ENCODE measurements at places on chromosomes 3 and 15. TPM values are rescaled to one million over a fixed set of nuclear protein-coding genes. Genes with fewer than 3 reads are reported as not detected.
A peak's percentile ranks its signal among the peaks of the same experiment; 100 is the strongest.

DNA sequence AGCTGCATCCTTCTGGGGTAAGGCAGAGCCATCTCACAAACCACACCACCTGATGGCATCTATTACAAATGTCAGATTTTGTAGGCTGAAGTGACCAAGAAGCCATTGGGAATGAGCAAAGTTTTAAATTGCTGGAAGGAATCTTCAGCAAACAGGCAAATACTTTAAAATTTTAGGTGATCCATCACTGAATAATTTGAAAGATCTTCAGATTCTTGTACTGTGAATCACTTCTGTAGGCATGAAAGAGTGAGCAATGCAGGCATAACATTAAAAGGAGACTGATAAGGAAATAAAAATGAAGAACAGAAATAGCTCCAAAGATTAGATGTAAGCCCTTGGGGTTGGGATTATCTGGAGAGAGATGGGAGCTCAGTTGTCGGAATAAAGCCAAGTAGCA lies 36.0 kb upstream of the ALDH1L1 start:
- H3K4me1 ChIP-seq = peaks cover 8% of the 10 kb centered on the region
- no peak for DNase-seq
- H3K27ac ChIP-seq = no peak overlapping the region
- no peaks in the 10 kb centered on the region for H3K36me3 ChIP-seq

DNA sequence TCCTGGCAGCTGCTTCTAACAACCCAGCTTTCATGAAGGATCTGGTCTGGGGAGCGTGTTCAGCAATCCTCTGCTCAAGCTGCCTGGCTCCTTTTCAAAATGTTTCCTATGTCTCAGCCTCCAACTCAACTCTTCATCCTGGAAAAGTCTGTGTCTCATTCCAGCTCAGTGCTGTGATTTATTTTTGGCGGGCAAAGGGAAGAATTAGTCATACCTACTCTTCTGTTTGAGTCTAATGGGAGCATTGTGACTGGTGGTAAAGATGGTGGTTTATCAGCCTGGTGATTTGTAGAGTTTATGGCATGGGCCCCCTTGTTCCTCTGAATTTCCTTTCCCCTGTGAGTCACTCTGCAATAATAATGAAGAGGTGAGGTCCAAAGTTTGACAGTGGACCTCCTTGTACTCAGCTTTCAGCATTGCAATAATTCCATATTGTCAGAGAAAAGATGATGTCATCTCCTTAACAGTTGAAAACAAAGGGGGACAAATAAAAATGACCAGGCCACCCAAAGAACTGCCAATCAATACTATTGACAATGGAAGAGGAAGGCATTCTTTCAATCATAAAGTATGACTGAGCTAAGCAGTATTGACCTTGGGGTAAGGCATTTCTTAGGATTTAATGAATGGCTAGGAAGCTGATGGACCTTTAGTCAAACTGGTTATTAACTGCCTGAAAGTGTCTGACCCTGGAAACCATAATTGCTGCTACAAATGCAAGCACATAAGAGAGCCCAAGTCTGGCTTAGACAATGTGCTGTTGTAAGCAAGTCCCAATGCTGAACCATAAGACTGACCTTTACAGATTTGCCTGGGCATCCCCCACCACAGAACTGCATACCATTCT lies 204.7 kb upstream of the MCTP2 start:
- no peak for DNase-seq
- H3K4me3 ChIP-seq = no peak overlapping the region
- no peaks in the 10 kb centered on the region for H3K36me3 ChIP-seq
- H3K27ac ChIP-seq = no peak overlapping the region

DNA sequence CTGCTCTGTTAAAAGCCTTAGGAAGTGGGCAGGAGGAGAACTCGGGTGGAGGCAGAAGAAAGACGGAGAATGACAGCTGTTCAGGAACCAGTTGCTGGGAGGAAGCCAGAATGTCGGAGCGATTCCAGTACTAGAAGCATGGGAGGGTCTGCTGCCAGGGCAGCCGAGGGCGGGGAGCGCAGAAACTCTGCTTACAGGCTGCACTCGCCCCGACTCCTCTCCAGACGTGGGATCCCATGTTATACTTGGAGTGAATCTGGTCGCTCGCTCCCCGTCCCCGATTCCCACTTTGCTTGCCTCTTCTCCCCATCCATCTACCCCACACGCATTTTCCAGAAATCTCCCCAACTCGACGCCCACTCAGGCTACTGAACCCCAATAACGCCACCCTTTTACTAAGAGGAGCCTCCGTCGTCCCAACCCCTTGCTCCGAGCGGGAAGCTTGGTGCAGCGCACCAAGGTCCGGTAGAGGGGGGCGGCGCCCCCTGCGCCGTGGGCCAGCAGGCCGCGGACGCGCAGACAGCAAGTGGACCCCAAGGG lies 665 bp downstream of the GATM start:
- no peaks in the 10 kb centered on the region for H3K36me3 ChIP-seq
- peak; percentile 8 for DNase-seq
- H3K4me3 ChIP-seq = peak overlapping the region; percentile 74
- H3K27ac ChIP-seq = no peak overlapping the region
- H3K4me1 ChIP-seq = peaks cover 9% of the 10 kb centered on the region

- no peak for DNase-seq
- no peaks in the 10 kb centered on the region for H3K4me1 ChIP-seq
- peaks cover 25% of the 10 kb centered on the region for H3K36me3 ChIP-seq
- H3K4me3 ChIP-seq = no peak overlapping the region
- H3K27me3 ChIP-seq = no peaks in the 10 kb centered on the region
These were observed 80.3 kb upstream of the FLNB start for GRCh38 chr3:57927916-57928315.

DNA sequence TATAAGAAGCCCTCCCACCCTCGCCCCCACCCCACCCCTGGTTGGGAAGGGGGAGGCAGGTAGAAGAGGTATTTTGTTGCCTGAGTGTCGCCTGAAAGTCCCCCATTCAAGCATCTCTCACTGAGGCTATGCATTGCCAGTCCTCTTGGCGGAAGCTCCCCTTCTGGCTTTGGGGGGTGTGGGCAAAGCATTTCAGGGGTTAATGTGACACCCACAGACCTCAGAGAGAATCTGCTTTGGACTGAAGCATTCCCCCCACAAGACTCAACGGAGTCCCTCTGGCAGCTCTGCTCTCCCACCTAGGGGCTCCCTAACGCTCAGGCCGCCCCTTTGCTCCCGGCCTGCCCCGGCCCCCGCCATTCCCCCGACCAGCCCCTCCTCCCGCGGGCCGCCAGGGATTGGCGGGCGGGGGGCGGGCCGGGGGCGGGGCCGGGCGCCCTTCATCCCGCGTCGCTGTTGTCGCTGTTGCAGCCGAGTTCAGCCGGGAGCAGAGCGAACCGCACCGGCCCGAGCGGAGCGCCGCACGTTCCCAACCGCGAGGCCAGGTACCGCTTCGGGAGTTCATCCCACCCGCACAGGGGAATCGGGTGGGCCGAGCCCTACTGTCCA lies at the start of gene SLC38A3:
TSS of gene SLC38A3 (plus strand) at position 468 of the 609 bp plus-strand sequence. CDS start 8,929 bp downstream, outside the sequence.
- H3K4me1 ChIP-seq = no peaks in the 10 kb centered on the region
- no peak for DNase-seq
- peak within 1 kb of the TSS; percentile 32 for H3K4me3 ChIP-seq
- H3K36me3 ChIP-seq = no peaks in the 10 kb centered on the region
- H3K27me3 ChIP-seq = peaks cover 32% of the 10 kb centered on the region

DNA sequence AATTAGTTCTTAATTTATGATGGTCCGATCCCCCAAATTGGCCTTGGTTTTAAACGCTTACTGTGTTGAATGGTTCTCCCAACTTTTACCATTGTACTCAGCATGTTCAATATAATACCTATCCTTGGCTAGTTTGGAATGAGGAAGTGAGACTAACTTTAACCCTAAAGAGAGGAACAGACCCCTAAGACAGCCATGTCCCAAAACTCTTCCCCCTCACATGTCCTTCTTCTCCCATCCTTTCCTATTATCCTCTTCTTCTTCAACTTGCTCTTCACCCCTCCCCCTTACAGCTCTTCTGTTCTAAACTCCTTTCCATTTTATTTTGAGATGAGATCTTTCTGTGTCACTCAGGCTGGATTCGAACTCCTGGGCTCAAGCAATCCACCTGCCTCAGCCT lies 116.5 kb downstream of the RBMS3 start:
- no peak overlapping the region for H3K27ac ChIP-seq
- no peaks in the 10 kb centered on the region for H3K36me3 ChIP-seq
- no peak overlapping the region for H3K4me3 ChIP-seq
- DNase-seq = no peak
- H3K4me1 ChIP-seq = no peaks in the 10 kb centered on the region
- no peaks in the 10 kb centered on the region for H3K27me3 ChIP-seq

GRCh38 chr3:167507954-167508353 lies 34.1 kb upstream of the SERPINI2 start:
- no peak overlapping the region for H3K27ac ChIP-seq
- H3K4me1 ChIP-seq = no peaks in the 10 kb centered on the region
- no peaks in the 10 kb centered on the region for H3K36me3 ChIP-seq
- DNase-seq = no peak
- no peaks in the 10 kb centered on the region for H3K27me3 ChIP-seq
- no peak overlapping the region for H3K4me3 ChIP-seq

- H3K36me3 ChIP-seq = no peaks in the 10 kb centered on the region
- H3K4me1 ChIP-seq = peaks cover 4% of the 10 kb centered on the region
- H3K4me3 ChIP-seq = no peak overlapping the region
- no peak overlapping the region for H3K27ac ChIP-seq
- no peak for DNase-seq
- no peaks in the 10 kb centered on the region for H3K27me3 ChIP-seq
These were observed 60.5 kb upstream of the FGD5 start for GRCh38 chr3:14758297-14758696.

GRCh38 chr3:194123726-194124125 lies 12.2 kb upstream of the HES1 start:
- no peak overlapping the region for H3K27ac ChIP-seq
- DNase-seq = no peak

DNA sequence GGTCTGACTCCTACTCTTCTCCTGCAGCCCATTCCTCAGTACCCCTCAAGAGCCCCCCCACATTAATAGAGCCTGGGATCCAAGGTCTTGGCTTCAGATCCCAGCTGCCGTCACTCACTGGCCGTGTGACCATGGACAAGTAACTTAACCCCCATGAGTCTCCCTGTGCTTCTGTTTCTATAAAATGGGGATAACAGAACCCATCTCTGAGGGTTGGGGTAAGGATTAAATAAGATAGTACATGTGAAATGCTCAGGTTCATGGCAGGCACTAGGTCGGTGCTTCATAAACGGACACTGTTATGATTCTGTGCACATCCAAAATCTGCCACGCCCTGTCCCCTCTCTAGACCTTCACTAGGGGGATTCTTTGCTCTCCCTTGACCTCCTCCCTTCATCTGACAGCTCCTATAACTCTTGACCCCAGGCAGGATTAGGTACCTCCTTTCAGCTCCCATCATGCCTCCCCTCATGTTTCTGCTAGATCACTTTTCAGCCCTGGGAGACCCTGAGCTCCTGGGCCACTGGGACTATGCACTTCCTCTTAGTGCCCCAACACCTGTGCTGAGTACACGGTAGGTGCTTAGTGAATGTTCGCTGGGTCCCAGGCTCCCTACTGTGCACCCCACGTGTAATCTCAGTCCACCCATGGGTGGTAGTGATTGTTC lies 1.5 kb downstream of the CAND2 start:
- no peak overlapping the region for H3K27ac ChIP-seq
- H3K4me3 ChIP-seq = no peak overlapping the region
- H3K4me1 ChIP-seq = peaks cover 9% of the 10 kb centered on the region
- H3K36me3 ChIP-seq = no peaks in the 10 kb centered on the region
- no peaks in the 10 kb centered on the region for H3K27me3 ChIP-seq

DNA sequence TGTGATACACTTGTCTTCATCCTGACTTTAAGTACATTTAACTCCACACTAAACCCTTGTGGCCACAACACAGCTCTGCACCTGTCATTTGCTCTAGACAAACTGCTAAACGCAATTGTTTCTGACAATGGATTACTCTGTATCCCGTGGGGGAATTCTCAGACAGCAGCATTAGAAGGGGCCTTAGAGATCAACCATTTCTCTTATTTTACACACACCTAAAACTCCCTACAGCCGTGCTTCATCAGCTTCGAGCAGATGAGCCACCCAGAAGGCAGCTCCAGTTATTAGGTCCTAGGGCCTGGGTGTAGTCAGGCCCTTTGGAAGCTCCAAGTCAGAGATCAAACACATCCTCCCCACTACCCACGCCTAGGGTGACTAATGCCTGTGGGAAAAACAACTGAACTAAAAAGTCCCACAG lies 1.3 kb upstream of the IL12A start:
- no peaks in the 10 kb centered on the region for H3K27me3 ChIP-seq
- peaks cover 14% of the 10 kb centered on the region for H3K4me1 ChIP-seq
- no peak for DNase-seq
- H3K4me3 ChIP-seq = peak overlapping the region; percentile 57
- H3K36me3 ChIP-seq = no peaks in the 10 kb centered on the region
- no peak overlapping the region for H3K27ac ChIP-seq

DNA sequence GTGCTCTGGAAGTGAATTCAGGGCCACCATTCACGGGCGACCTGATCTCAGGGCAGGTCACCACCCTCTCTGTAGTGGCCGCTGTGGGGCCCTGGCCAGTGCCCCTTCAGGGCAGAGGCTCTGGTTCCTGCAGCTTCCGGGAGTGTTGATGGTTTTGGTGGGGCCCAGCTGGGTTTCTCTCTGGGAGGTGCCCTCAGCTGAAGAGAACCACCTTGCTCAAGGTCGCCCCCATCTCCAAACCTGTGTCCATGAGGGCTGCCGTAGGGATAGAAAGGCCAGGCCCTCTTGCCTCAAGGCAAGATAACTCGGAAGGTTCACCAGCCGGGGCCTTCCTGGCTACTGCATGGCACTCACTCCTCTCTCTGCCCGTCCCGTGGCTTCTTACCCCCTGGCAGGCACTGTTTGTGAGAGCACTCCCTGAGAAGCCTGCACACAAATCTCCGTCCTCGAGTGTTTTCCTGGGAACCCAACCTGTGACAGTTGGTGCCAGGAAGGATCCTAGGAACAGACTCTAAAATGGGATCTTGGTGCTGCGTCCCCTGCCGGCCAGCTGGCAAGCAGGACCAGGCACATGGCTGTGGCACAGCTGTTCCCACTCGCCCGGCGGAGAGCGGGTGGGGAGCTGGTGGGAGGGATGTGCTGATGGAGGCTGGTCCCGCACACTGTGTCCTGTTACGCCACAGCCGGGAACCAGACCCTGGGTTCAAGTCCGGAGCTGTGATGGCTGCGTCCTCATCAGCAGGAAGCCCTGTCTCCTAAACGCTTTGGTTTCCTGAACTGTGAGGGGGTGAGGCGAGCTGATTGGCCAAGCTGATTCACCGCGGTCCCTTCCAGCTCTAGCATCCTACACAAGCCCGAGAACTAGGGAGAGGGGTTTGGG lies 23.2 kb upstream of the PIGZ start:
- no peaks in the 10 kb centered on the region for H3K27me3 ChIP-seq
- no peaks in the 10 kb centered on the region for H3K36me3 ChIP-seq
- H3K4me3 ChIP-seq = no peak overlapping the region
- no peak for DNase-seq

GRCh38 chr3:100533176-100533575 lies 40.8 kb downstream of the TMEM45A start:
- H3K36me3 ChIP-seq = no peaks in the 10 kb centered on the region
- H3K4me3 ChIP-seq = no peak overlapping the region
- no peak for DNase-seq
- H3K27me3 ChIP-seq = peaks cover 5% of the 10 kb centered on the region
- no peaks in the 10 kb centered on the region for H3K4me1 ChIP-seq

Gene PPM1M
- total RNA-seq = 108 TPM

Gene GATM
- 1.2 TPM for total RNA-seq

Gene AMOTL2
- total RNA-seq = 0.31 TPM

Gene A4GNT
- not detected for total RNA-seq

Gene MLF1
- total RNA-seq = 1.2 TPM

Data from activated naive CD4-positive, alpha-beta T cell treated with anti-CD3 and anti-CD28 coated beads for 36 hours (primary cell).